ENCODE measurements at places on chromosomes 7 and 10. TPM values are rescaled to one million over a fixed set of nuclear protein-coding genes. Genes with fewer than 3 reads are reported as not detected.

DNA sequence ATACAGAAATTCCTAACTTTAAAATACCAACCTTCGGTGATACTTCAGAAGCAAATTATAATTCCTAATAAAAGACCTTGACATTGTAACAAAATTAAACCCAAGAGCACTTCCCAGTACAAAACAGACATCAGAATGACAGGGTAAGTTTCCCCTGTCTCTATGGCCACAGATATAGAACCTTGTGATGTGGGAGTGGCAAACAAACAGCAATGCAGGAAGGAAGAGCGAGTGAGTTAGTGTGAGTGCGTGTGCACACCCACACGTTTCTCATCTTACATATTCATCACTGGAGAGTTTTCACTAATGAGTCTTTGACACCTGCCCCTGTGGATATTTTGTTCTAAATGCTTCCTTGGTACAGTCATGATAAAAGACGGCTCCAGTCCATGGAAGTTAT is 72.2 kb downstream of the VWC2 start:
- no peak for DNase-seq

GRCh38 chr7:42161719-42162118 is 75.3 kb downstream of the GLI3 start:
- DNase-seq = no peak

DNA sequence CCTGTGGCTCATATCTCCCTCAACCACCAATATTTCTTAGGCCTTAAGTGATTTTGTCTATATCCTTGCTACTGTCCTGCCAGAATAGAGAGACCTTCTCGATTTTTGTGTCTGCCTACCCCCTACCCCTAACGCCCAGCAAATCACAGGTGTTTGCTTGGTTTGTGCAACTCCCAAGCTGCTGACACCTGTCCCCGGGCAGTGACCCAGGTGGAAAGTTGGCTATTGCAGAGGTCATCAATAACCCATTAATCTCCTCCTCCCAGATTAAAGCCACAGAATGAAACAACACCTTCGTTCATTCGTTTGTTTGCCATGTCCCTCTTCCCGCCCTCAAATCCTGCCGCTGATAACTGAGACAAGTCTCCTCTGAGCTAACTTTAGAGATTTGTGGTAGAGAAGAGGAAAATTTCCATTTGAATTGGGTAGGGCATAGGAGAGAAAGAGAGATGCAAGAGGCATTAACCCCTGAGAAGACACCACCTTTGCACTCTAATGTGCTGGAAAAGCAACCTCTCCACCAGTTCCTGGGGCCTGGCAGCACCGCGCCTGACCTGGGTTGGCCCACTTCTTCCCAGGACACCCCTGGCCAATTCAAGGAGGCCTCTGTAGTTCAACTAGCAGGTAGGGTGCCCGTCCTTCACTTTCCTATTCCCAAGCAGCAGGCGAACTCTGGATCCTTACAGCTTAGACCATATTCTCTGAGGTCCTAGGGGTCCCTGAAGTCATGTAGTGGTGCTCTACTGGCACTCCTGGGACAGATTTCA is 3.0 kb downstream of the NEUROG3 start:
- no peak for DNase-seq

- no peak for DNase-seq
These were observed 42.5 kb downstream of the NOD1 start for GRCh38 chr7:30436046-30436445.

DNA sequence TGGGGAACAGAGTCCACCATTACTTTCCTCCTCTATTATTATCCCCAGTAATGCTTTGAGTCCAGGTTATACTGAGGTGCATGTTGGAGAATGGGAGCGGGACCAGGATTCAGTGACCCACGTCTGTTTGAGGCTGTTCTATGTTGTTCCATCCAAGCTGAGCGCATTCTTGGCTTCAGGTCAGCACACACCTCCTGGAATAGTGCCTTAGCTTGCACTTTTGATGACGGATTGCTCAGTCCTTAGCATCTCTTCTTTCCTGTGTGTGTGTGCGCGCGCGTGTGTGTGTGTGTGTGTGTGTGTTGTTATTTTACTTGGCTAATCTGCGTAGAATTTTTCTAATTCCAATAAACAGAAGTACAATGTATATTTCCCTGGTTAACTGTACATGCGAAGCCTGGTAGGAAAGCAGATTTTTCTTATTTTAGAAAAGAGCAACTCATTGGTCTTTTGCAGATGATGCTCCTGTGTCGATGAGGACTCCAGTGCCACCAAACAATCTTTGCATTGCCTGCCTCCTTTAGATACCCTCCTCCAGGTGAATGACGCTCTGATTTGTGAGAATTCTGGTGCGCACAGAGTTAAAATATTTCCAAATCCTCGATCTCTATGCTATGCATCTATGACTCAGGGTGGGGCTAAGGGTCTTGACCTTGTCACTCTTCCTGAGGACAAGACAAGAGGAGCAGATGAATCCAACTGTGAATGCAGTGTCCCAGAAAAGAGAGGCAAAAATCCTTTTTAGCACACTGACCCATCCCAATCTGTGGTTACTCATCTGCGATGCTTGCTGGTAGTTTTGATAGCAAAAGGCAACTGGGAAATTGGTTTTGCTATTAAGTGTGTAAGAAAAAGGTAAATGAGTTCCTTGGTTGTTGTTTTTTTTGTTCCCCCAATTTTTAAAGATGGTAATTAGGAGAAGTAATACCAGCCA is 13.3 kb upstream of the CELF2 start:
- no peak for DNase-seq

SRRM3 gene
- 1.1 TPM for total RNA-seq

Measured in upper lobe of right lung (tissue), 1 donor.